Left forelimb (tissue), 1 donor: ENCODE measurements at places on chromosomes 16 and 17.

- no peak for DNase-seq
These were observed 808.8 kb upstream of the EEF2KMT start for GRCh38 chr16:5906351-5906750.

DNA sequence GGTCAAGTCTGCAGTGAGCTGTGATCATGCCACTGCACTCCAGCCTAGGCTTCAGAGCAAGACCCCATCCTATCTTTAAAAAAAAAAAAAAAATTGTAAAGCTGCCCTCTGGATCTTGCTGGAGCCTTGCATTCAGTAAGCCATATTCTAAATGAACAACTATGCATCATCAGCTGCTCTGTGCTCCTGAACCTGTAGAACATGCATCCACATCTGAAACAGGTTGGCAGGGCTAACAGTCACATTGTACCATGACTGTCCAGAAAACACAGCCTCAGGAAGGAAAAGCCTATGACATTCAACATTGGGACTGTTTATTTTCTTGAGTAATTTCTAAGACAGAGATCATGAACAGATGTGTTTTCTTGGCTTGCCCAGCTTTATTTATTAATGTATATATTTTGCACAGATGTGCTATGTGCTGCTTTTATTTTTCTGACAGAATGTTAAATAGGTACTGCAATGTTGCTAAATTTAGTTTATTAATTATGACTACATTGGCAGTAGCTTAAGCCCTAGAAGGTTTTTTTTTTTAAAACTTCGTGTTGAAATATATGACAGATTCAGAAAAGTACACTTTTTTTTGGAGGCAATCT lies 19.8 kb downstream of the ACSF2 start:
- no peak for DNase-seq

DNA sequence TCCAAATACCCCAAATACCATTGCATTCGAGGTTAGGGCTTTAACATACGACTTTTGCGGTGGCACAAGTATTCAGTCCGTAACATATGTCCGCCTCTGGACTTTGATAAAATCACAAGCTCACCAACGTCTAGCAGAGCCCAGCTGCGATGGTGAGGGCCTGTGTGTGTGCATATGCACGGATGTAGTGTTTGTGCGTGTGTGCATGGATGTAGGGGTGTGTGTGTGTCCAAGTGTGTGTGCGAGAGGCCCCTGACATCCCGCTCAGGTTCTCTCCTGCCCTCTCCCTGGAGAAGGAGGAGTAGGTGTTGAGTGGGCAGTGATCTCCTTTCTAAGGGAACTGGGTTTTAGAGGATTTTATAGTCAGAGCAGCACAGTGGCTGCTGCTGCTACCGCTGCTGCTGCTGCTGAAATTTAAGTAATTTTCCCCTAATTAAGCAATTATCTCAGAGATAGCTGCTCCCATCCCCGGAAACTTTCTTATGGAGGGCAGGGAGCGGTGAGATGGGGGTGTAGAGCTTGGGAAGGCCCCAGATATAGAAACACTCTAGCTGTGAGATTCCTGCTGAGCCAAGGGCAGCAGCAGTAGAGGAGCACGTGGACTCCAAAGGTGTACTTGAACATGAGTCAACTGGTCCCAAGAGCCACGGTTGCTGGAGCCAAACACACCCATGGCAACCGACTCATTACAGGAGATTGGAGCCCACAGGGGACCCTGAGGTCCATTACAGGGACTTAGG lies 121.7 kb upstream of the SDK2 start:
- no peak for DNase-seq

GRCh38 chr17:44219108-44219615 lies 313 bp downstream of the UBTF start:
- peak; percentile 78 for DNase-seq

DNA sequence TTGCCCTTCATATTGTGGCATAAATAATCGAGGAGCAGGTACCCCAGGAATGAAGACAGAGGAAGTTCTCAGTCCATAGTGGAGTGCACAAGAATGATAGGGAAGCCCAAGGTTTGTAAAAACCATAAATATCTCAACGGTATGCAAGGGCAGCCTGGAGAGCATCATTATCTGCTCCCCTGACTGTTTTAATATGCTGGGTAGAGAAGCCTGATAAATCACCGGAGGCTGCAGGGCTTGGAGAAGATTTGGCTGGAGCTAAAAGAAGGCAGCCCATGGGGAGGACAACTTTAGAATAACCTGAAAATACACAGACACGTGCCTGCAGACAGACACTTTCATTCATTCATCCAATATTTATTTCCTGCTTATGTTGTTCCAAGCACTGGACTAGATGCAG lies 205.2 kb upstream of the RPL38 start:
- DNase-seq = no peak

DNA sequence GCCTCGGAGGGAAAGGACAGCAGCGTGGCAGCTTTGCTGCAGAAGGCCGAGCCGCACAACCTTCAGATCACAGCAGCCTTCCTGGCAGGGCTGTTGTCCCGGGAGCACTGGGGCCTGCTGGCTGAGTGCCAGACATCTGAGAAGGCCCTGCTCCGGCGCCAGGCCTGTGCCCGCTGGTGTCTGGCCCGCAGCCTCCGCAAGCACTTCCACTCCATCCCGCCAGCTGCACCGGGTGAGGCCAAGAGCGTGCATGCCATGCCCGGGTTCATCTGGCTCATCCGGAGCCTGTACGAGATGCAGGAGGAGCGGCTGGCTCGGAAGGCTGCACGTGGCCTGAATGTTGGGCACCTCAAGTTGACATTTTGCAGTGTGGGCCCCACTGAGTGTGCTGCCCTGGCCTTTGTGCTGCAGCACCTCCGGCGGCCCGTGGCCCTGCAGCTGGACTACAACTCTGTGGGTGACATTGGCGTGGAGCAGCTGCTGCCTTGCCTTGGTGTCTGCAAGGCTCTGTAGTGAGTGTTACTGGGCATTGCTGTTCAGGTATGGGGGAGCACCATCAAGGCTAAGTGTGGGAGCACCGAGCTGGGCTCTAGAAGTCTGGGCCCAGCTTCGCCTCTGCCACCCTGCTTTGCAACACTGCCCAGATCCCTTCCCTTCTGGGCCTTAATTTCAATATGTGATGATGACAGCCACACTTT lies 18.6 kb downstream of the NOD2 start:
- peak; percentile 78 for DNase-seq

- no peak for DNase-seq
These were observed 11.4 kb downstream of the DYNC1LI2 start for GRCh38 chr16:66740010-66740409.

GRCh38 chr17:489758-490329 lies 137.2 kb upstream of the RPH3AL start:
- DNase-seq = no peak

DNA sequence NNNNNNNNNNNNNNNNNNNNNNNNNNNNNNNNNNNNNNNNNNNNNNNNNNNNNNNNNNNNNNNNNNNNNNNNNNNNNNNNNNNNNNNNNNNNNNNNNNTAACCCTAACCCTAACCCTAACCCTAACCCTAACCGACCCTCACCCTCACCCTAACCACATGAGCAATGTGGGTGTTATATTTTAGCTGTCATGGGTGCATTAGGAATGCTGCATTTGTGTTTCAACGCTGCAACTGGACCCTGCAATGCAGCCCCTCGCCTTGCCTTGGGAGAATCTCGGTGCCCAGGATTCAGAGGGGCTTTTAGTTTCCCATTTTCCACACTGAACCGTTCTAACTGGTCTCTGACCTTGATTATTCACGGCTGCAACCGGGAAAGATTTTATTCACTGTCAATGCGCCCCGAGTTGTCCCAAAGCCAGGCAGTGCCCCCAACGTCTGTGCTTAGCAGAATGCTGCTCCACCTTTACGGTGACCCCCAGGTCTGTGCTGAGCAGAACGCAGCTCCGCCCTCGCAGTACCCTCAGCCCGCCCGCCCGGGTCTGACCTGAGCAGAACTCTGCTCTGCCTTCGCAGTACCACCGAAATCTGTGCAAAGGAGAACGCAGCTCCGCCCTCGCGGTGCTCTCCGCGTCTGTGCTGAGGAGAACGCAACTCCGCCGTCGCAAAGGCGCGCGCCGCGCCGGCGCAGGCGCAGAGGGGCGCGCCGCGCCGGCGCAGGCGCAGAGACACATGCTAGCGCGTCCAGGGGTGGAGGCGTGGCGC lies 43.3 kb downstream of the POLR3K start:
- DNase-seq = peak; percentile 9

- DNase-seq = no peak
These were observed 59.2 kb downstream of the PLD6 start for GRCh38 chr17:17146786-17147406.

GRCh38 chr17:7647018-7647417 lies 3.7 kb upstream of the ATP1B2 start:
- no peak for DNase-seq

- DNase-seq = no peak
These were observed 23.7 kb downstream of the ITPRIPL2 start for GRCh38 chr16:19137201-19138128.

DNA sequence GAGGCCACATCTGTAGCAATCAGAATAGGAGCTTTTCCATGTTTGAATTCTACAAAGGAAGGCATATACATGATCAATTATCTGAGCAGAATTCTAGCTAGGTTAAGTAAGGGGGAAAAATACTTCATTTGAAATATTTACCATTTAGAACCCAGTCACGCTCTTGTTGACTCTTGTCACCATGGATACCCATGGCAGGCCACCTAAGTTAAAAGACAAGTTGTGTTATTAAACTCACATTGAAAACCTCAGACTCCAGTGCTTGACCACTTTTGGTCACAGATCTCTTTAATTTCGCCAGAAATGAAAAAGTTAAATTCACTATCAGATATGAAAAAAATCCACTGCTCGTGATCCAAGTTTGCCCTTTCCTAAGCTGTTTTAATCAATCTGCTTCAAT lies 4.1 kb downstream of the DDX5 start:
- no peak for DNase-seq

DNA sequence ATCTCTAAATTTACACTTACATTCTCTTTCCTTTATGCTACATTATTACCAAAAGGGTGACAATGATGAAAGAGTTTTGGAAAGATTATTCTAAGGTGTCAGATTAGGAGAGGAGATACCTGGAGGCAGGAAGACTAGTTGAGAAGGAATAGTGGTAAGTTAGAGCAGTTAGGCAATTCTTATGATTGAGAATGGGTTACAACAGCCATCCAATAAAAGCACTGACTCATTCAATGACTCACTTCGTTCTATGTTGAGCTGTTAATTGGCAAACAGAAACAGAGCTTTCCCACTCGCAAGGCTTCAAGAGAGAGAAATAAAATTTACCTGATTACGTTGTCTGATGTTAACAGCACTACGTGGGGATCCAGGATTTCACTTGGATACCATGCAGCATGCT lies 5.8 kb downstream of the NUP88 start:
- DNase-seq = no peak

DNA sequence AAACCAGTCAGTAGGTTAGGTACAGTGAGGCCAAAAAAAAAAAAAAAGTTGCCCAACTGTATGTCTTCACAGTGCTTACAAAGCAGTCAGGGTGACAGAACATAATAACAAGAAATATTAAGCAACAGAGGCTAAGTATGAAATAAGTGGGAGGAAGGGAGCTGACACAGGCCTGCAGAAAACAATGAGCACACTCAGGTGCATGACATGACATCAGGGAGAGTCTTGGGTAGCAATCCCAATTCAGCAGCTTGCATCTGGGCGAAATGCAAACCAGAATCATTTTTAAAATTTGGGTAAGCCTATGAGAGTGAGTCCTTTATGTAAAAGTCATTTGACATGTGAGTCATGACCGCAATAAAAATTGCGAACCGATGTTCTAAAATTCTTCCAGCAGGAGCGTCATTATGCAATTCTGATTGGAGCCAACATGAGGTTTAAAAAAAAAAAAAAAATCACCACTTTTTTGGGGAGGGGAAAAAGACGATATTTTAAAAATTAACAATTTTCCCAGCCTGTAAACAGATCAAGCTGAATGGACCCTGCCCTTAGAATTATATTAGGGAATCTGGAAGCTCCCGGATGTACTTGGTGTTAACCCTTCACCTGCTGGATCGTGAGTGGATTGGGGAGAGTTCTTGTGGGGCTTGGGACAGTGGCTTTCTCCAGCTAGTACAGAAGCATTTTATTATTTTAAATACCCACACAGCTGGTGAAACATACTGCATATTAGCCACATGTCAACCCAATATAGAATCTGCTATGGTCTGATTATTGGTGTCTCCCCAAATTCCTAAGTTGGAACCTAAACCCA lies 127.9 kb downstream of the NPIPB5 start:
- DNase-seq = no peak

DNA sequence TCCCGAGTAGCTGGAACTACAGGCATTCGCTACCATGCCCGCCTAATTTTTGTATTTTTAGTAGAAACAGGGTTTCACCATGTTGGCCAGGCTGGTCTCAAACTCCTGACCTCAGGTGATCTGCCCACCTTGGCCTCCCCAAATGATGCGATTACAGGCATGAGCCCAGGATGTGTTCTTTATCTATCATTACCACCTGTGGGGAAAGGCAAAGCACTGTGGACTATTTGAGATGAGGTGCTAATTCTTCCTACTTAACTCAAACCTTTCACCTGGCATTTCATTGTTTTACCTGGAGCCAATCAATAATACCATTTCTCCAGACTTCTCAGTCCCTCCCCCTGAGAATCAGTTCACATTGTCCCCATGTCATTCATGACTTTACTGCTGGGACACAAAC lies 20.4 kb upstream of the PPM1D start:
- DNase-seq = no peak

GRCh38 chr16:81630635-81631031 lies 148.5 kb upstream of the PLCG2 start:
- DNase-seq = no peak

GRCh38 chr16:68146585-68146984 lies 61.4 kb downstream of the NFATC3 start:
- no peak for DNase-seq

- DNase-seq = no peak
These were observed 134.6 kb downstream of the CYB561 start for GRCh38 chr17:63311416-63311937.

DNA sequence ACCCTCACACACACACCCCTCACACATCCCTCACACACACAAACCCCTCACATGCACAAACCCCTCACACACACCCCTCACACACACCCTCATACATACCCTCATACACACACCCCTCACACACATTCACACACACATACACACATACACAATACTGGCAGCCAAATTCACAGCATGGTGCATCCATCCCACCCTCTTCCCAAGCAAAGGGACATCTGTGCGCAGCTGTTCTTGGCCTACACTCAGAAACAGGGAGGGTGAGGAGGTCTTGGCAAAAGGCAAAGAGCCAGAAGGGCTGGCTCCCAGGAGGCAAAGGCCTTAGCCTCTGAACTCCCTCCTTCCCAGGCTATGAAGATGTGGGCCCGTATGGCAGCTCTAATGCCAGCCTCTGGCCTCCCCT lies 23.4 kb downstream of the C17orf67 start:
- no peak for DNase-seq

DNA sequence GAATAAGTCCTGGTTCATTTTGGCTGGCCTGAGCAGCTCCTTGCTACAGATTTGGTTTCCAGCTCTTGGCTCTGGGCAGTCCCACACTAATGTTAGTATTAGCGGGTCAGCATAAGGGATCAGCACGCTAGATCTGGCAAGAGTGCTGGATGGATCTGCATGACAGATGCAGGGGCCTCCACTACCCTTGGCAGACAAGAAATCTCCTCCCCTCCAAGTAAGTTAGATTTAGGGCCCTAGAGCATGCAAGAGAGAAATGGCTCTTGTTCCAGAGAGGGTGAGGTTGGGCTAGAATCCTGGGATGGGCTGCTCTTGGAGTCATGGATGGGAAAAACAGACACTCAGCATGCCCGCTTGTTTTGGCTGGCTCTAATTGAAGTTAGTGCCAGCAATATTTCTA lies 414.3 kb downstream of the RBFOX1 start:
- DNase-seq = no peak
